ENCODE measurements at places on chromosomes 5 and 9.

DNA sequence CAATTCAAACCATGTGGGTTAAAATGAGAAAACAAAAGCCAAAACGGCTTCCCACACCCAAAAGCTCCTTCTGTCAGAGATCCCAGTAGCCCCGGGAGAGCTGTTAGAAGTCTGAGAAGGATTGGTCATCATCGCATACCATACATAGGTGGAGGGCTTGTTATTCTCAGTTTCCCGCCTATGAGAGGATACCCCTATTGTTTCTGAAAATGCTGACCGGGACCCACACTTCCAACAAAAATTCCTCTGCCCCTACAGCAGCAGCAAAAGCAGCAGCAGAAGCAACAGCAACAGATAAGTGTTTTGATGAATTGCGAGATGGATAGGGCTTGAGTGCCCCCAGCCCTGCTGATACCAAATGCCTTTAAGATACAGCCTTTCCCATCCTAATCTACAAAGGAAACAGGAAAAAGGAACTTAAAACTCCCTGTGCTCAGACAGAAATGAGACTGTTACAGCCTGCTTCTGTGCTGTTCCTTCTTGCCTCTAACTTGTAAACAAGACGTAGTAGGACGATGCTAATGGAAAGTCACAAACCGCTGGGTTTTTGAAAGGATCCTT is at the start of gene TEK:
TSS of gene TEK (plus strand) at position 245 of the 561 bp plus-strand sequence. CDS start 366 bp downstream, outside the sequence.
- no peak for DNase-seq

GRCh38 chr9:18442629-18443491 is 31.1 kb upstream of the ADAMTSL1 start:
- peak; percentile 4 for DNase-seq

GRCh38 chr9:129324808-129325502 is 146.9 kb upstream of the IER5L start:
- no peak for DNase-seq

DNA sequence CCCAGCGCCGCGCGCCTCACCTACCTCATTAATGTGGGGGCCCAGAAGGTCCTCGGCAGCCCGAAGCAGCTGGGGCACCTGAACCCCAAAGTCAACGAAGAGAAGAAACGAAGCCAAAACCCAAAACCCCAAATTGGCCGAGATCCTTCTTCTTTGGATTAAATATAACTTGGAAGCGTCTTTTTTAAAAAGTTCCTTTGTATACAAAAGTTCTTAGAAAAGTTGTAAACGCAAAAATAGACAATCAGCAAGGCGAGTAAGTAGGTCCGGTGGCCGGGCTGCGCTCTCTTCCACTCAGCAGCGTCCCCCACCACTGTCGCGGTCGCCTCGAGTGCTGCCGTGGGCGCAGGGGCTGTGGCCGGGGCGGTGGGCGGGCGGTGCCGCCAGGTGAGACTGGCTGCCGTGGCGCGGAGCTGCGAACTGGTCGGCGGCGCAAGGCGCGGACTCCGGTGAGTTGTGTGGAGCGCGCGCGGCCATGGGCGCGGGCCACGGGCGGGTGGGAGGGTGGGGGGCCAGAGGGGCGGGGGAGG is 360 bp downstream of the KLF4 start:
- no peak for DNase-seq

DNA sequence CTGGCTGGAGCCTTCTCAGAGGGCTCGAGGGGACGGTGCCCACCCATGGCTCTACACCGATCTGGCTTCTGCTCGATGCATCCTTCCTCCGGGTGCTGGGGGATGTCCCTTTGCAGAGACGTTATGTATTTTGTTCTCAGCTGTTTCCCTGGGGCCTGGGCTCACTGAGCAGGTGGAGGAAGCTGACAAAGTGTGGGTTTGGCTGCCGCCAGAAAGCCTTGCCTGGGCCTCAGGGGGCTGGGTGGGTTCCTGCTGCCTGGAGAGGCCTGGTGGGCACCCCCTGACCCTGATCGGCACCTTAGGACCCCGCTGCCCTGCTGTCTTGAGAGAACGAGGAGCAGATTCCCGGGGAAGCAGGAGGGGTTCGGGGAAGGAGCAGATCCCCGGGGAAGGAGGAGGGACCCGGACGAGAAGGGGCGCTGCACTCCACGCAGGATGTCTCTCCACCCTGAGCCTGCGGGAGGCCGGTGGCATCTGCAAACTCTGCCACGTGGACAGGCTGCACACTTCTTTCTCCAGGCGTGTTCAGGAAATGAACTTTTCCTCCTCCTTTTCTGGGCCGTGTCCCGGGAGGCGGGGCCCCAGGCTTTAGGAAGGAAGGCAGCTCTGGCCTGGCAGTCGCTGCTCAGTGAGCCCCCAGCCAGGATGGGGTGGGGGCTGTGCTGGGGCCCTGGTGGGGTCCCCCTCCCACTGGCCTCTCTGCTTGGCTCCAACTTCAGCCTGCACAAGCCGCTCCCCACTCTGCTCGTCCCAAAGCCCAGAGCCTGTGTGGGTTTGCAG is 148.9 kb downstream of the RXRA start:
- DNase-seq = peak; percentile 9

All from stimulated activated CD4-positive, alpha-beta T cell treated with anti-CD3 and anti-CD28 coated beads, Interleukin-1b, Interleukin-23, amount 100 ng/mL, for 1 hour (primary cell).